ENCODE measurements at places on chromosomes 3 and 15.

DNA sequence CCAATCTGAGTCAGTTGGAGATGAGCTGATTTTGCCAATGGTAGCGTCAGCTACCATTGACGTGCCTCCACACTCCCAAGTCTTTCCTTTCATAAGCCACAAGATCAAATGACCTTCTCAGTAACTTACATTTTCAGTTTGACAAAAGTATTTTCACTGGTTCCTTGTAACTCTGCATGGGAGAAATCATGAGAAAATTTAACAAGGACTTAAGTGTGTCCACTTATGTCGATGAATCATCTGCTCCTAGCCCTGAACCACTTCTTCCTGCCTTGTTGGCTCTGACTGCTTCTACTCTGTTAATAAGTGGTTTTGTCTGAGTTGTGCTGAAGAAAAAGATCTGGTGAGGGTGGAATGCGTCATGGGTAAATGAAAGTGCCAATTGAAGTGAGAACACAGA, 101.2 kb downstream of the NFKBIZ start:
- no peak for DNase-seq

DNA sequence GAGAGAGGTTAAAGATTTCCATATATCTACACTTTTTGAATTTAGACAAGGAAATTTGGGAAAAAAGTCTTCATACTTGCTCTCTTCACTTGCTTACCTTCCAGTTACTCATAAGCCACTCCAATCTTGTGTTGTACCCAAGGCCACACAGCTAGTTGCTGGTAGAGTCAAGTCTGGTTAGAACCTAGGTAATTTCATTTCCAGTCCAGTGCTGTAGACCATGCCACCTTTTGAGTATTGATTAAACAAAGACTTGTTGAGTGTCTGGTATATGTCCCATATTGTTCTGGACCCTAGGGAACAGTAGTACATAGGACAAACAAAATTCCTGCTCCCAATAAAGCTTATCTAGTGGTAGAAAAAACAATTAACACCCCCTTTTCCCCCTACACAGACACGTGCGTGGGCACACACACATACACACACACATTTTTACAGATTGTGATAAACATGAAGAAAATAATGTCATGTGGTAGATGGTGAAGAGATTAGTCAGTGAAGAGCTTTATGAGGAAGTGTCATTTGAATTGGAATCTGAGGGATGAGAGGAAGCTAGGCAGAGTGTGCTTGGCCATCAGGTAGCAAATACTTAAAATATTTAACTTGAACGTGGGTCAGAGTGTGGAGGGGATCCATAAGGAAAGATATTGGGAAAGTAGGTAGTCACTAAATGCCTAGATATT, 2.1 kb downstream of the CMC1 start:
- no peak for DNase-seq

DNA sequence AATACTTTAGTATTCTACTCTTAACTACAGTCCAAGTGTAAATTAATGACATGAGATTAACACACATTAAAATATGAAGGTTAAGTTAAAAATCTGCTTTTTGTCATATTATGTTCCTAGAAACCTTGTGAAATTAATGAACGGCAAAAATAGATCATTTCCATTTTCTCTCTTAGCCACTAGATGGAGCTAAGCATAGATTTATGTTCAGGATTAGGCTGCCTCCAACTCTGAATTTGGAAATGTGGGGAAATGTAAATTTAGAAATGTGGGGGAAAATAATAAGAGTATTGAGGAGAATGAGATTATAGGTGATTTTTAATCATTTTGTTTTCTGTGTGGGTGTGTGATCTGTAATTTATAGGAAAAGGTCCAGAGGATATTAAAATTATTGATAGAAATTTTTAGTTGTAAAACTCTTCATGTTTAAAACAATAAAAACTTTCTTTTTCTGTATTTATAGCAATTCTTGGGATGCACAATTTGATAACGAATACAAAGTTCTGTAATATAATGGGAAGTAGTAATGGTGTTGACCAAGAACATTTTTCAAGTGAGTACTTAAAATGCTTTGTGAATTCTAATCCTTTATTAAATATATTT, 59.2 kb downstream of the TMOD3 start:
- no peak for DNase-seq

DNA sequence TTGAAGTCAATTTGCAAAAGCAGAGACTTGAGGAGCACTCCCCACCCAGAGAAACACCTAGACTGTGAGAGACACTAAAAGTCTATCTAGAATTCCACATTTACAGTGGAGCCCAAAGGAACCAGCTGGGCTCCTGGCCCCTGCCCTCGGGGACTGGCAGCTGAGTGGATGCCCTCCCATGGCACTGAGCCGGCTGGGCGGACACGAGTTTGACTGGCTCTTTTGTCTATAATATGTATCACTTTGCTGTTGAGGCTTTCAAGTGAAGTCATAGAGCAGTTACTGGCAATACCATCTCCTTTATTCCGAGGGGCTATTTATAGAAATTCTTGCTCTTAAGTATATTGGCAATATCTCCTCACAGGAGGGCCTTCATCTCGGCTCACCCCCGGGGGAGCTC, 65.8 kb upstream of the TNFAIP8L3 start:
- DNase-seq: no peak

GRCh38 chr3:151766454-151766853, 32.7 kb downstream of the AADACL2 start:
- DNase-seq: no peak

DNA sequence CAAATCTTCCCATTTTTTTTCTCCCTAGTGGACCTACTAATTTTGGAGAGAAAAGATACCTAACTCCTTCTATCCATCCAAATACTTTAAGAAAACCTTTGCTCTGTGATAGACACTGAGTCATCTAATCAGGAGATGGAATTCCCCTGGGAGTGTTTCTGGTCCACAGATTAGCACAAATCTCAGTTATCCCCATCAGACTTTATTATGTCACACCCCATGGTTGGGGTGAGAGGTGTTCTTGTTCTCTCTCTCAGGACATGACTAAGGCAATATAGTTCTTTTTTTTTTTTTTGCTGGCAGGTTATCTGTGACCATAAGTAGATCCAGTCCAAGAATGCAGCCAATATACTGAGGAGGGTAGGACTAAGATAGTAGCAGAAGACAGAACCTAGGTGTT, 15.8 kb downstream of the SLC9A9 start:
- no peak for DNase-seq

- no peak for DNase-seq
These were observed 305.7 kb downstream of the RPLP1 start for GRCh38 chr15:69758291-69758771.

GRCh38 chr15:56732135-56732885, 999 bp downstream of the ZNF280D start:
- DNase-seq: no peak

DNA sequence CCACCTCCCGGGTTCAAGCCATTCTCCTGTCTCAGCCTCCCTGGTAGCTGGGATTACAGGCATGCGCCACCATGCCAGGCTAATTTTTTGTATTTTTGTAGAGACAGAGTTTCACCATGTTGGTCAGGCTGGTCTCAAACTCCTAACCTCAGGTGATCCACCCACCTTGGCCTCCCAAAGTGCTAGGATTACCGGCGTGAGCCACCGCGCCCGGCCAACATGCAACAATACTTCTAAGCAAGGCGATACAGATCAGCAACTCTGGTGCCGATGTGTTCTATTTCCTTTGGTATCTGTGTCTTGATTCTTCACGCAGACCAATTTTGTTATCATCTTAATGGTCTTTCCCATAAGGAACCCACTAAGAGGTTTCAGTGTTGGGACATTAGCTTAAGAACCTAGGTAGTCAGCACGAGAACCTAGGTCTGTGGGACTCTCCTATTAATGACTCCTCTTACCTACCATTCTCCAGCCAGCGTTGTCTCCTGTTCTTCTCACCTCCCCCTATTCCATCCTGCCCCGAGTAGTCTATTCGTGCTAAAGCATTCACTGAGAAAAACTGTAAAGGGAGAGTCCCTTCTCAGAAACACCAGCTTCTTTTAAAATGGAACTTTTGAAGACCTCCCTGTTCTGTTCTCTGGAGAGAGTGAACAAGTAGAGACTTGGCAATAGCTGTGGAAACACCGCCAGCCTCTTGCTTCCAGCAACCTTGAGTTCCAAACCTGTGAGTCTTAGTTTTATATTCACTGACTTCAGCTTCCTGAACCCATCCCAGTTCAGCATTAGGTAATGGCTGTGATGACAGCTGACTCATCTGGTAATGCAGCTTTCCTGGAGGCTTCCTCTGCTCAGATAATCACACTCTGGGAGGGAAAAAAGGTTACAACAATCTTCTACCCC, 61.2 kb downstream of the TSC22D2 start:
- no peak for DNase-seq

DNA sequence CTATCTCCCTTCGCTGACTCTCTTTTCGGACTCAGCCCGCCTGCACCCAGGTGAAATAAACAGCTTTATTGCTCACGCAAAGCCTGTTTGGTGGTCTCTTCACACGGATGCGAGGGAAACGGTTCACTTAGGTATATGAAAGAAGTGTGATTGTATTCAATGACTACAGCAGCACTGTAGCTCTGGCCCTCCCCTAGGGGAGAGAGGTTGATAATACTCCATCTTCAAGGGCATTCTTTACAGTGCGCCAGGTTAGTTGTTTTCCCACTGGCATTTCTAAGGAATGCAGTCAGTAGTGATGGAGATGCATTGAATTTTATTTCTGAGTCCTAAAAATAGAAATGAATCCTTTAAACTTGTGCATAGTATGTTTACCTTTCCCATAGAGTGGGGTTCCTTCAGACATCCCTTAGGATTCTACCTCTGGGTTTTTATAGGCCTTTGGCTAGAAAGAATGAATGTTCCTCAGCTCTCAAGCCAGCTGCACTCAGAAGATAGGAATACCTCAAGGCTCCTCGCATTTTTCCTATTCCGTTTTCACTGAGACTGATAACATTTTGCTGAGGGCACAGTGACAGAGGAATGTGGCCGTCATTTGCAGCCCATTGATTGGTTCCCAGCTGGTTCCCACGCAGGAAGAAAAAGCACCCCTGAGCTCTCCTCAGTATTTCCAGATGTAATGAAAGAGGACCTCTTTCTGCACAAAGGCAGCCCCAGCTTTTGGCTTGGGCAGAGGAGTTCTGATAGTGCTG, 131.8 kb upstream of the C2CD4B start:
- DNase-seq: no peak

DNA sequence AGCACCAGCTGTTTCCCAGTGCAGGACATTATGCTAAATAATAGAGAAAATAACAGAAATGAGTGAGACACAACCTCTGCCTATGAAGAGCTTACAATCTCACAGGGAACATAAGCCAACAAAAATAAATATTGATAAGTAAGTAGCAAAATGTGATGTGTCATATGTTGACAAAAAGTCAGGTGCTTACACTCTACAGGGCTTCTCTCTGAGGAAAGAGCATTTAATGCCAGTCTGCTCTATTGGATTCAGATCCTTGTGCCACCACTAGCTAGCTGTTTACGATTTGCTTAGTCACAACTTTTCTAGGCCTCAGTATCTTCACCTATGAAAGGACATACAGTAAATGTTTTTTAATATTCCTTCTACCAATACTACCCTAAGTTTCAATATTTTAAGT, 500.9 kb upstream of the NAALADL2 start:
- DNase-seq: no peak

DNA sequence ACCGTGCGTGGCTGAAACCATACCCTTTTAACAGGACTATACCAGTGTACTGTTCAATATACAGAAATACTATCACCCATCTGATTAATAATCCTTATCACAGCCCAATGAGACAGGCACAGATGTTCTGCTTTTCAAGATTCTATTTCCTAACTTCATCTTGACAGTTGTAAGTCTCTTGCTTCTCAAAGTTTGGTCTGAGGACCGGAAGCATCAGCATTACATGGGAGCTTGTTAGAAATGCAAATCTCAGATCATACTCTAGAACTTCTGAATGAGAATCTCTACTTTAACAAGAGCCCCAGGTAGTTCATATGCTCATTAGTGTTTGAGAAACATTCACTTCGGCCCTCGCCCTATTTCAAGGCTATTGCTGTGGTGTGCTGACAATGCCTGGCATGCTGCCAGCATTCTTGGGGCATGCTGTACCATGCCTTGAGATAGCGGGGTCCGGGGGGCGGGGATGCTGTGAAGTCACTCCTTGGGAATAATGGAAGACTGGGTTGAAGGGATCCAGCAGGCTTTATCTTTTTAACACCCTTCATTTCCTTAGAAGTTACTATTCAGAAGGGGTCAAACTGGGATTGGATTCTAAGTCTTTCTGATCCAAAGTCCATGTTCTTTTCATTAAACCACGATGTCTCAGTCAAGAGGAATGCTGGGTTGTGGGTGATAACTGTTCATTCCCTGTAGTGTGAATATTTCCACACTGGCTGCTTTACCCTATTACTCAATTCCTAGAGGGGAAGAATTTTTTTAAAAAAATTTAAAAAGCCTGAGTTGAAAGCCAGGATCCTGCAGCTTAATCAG, 194.7 kb downstream of the LPP start:
- no peak for DNase-seq

GRCh38 chr15:42371096-42371495, 11.8 kb downstream of the CAPN3 start:
- DNase-seq: no peak

DNA sequence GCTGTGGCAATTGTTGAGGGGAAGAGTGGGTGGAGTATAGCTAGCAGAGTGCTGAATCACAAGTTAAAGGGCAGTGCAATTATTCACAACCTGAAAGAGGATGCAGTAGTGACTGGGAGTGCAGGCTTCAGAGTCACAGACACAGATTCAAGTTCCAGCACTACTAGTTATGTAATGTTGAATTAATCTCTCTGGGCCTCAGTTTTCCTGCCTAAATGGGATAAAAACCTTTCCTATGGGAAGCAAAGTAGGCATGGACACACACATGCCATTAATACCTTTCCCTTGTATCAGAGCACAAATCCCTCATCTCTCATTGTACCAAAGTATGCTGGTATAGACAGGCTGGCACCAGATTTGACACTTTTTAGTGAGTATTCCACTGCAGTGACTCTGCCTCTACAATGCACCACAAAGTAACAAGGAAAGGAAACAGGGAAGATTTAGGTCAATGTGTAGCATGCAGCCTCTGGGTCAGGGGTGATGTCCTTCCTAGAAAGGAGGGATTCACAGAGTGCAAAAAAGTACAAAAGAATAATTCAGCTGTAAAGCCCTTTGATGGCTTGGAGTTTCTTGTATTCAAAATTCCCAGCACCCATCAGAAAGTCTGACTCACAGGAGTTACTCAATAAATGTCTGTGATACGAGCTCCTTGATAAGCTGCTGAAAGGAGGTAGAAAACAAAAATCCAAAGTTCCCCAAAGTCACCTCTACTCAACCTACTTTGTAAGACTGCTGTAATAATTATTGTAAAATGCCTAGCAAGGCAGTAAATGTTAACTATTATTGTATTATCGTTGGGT, 507.5 kb upstream of the TGFBR2 start:
- no peak for DNase-seq

DNA sequence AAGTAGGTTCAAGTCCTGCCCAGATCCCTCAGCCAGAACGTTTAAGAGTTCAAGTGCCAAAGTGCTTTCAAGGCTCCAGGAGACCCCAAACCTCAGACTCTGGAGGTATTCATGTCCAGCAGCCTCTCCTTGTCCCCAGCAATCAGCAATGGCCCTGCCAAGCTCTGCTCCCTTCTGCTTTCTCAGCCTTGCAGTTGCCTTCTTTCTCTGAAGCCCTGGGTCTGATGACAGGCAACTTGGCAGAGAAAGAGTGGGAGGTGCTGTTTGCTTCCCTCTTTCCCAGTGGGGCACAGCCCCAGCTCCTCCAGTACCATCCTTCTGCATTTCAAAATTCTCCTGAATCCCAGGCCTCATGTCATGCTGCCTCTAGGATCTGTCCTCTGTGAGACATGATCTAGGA, 40.2 kb downstream of the ATP2B2 start:
- DNase-seq: no peak

Measured in upper lobe of right lung (tissue), 1 donor.